Bone marrow (tissue), 2 donors: ENCODE measurements at places on chromosomes 7 and 10.

DNA sequence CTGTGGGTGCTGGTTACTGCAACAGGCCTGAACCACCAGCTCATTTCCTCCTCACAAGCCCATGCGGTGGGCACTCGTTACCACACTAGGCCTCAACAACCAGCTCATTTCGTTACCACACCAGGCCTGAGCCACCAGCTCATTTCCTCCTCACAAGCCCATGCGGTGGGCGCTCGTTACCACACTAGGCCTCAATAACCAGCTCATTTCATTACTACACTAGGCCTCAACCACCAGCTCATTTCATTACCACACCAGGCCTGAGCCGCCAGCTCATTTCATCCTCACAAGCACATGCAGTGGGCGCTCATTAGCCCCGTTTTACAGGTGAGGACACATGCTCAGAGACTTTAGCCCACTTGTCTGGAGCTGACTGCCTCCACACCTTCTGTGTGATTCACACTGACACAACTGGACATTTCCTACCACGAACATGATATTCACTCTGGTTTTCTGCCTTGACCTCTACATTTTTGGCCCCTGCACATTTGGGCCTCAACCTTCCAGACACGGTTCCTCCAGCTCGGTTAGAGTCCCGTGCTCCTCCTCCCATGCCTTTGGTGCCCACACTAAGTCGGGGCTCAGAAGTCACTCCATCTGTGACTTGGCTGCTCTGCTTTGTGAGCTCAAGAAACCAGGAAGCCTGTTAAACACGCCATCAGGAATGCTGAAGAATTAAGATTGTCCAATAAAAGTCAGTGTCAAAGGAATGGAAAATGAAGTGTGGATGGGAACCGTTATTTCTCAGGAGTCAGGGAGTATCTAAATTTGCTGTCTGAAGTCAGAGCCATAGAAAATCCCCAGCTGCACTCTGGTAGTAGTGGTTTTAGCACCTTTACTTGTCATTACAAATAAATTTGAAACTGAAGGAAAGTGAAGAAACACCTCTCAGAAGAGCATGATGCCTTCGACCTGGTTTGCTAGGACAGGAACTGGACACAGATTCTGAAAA, 55.8 kb upstream of the LANCL2 start:
- no peak for DNase-seq

DNA sequence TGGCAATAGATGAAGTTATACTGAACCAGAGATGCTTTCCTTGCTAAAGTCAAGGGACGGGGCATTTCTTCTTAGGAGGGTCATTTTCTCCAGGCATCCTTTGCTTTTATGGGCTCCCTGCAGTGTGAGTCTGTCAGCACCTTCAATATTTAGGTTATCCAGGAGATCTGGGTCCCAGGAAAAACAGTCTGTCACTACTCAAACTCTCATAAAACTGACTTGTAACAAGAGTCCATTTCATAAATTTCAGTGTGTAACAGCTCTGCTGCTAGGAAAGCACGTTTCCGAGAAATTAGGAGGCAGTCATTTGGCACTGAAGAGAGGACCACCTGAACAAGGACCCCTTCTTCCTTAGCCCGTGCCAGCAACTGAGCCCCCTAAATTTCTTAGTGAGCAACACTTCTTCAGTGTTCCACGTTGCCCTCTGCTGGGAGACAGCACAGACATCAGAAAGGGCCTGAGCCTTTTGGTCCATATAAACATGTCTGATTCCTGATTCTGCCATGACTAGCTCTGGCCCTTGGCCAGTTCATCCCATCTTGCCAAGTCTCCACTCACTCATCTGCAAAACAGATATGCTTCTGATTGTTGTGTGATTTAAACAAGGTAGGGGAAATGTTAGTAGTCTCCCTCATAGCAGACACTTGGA, 7.2 kb downstream of the GCC1 start:
- DNase-seq, result no peak

DNA sequence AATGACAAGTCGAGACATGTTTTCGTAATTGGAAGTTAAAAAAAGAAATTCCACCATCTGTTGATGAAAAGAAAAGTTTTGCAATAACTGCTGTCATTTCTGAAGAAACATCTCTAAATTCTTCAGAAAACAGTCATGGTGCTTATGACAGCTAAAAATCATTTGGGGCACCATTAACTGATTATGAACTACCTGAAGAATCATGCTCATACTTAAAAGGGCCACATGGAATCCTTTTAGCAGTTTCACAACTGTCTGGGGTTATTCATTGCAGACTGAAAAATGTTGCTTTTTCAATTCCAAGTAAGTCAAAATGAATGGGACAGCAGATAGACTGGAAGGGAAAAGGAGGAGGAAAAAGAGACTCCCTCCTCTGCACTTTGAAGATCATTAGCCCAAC, 134.2 kb downstream of the CHN2 start:
- no peak for DNase-seq

- DNase-seq, result no peak
Observed at GRCh38 chr10:78348411-78349164, 314.9 kb downstream of the RPS24 start.

GRCh38 chr7:107327986-107328569, 141.8 kb upstream of the GPR22 start:
- no peak for DNase-seq

GRCh38 chr7:86643561-86644281, at the start of gene GRM3:
GRM3 (plus strand) TSS chr7:86643909; CDS start chr7:86765146, 121,237 bp downstream.
- no peak for DNase-seq

- DNase-seq, result no peak
Observed at GRCh38 chr10:62258926-62259325, 9.7 kb downstream of the RTKN2 start.

GRCh38 chr7:133401225-133401624, 148.3 kb downstream of the EXOC4 start:
- DNase-seq, result no peak

- DNase-seq, result no peak
Observed at GRCh38 chr10:78729366-78729765, 339.4 kb upstream of the ZMIZ1 start.

- no peak for DNase-seq
Observed at GRCh38 chr7:95546647-95547046, 49.7 kb downstream of the PDK4 start.

GRCh38 chr7:140724706-140725105, 28.2 kb downstream of the NDUFB2 start:
- DNase-seq, result no peak

- DNase-seq, result no peak
Observed at GRCh38 chr10:3166496-3167290, 5.9 kb downstream of the PITRM1 start.

GRCh38 chr7:46072722-46073121, 151.7 kb upstream of the IGFBP3 start:
- no peak for DNase-seq

DNA sequence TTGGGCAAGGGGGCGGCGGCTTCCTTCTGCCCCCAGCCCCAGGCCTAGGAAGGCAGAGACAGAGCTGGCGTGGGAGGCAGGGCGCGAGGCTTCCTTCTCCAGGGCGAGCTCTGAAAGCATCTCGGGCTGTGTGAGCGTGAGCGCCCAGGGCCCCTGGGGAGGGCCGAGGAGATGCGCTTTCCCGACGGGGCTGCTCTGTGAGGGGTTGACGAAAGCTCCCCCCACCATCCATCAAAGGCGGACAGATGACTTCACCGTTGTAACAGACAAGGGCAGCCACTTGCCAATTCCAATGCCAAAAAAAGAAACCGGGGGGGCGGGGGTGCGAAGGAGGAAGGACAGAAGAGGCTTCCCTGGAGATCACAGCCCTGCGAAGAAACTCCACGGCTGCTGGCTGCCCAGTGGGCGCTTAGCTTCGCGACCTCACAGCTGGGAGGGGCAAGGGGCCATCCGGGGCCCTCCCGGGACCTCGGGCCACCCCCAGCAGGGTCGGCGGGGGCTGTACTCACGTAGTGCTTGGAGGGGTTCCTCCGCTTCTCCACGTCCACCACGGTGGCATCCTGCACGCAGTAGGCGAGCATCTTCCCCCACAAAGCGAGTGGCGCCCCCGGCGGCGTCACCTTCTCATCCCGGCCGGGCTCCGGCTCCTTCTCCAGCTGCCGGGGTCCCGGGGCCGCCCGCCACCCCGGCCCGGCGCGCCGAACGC, 537 bp downstream of the SH3PXD2A start:
- DNase-seq, result no peak

GRCh38 chr10:12358863-12359564, 9.7 kb downstream of the CAMK1D start:
- no peak for DNase-seq

DNA sequence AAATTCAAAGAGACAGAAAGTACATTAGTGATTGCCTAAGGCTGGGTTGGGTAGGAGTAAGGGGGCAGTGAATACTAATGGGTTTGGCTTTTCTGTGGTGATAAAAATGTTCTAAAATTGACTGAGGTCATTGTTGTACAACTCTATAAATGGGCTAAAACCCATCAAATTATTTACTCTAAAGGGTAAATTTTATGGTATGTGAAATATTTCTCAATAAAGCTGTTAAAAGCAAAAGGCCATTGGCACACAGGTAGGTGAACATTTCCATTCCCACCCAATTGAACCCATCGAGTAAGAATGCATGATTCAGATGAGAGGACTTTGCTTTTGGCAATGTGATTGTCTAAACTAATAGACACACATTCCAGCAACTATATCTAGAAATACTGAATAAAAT, 579.4 kb downstream of the GATA3 start:
- DNase-seq, result no peak

DNA sequence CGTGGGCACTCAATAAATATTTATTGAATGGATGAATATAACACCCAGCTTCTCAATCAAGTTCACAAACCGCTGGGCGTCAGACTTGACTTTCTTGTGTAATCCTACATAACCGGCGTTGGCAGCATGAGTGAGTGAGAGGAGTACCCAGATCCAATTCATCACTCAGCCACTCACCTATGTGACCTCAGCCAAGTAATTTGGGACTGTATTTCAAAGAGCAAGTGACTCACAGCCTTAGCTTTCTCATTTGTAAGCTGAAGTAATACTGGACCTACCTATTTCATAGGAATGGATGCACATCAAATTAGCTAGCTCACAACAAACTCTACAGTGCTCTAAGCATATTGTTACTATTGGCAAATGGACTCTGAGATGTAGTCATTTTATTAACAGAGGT, 53.8 kb upstream of the FAM204A start:
- no peak for DNase-seq

GRCh38 chr10:66642217-66642616, 283.6 kb upstream of the LRRTM3 start:
- DNase-seq, result no peak

GRCh38 chr10:111745982-111746381, 437.6 kb downstream of the GPAM start:
- DNase-seq, result no peak

DNA sequence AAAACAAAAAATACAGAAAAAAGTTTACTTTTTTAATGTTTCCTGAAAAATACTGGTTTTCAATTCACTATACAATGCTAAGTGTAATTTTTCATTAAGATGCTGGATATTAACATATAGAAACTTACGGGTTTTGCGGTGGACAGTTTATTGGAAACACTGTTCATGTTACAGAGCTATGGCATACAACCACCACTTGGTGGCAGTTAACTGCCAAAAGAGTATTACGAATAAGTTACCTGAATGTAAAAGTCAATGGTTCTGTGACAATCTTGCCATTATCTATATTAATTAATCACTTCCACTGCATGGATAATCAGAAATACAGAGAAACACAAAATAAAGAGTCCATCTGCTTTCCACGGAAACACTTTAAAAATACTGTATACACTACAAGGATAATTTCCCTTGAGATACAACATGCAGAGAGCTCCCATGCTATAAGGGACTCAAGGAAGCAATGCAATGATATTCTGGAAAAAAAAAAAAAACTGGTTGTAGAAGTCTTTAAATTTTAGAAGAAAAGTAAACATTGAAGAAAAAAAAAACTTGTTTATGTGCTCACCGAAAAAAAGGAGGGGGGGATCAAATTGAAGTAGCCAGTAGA, 97.0 kb downstream of the TPK1 start:
- no peak for DNase-seq
